ENCODE measurements at places on chromosomes 16 and 17.

DNA sequence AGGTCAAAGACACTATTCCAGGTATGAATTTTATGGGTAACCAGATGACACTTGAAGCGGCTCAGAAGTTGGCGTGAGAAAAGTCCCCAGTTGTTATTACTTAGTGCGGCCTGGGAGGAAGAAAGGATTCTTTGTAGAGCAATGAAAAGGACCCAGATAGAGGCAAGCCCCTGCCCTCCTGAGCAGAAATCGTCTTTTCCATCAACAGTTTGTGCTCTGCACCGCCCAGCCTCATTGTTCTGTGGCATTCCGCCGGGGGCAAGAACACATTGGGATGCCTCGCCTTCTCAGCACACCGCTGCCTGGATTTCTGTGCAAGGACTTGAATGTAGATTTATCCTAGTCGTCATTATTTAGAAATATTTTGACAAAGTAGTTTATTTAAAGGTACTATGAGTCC is 32.7 kb upstream of the CRHR1 start:
- DNase-seq: no peak

DNA sequence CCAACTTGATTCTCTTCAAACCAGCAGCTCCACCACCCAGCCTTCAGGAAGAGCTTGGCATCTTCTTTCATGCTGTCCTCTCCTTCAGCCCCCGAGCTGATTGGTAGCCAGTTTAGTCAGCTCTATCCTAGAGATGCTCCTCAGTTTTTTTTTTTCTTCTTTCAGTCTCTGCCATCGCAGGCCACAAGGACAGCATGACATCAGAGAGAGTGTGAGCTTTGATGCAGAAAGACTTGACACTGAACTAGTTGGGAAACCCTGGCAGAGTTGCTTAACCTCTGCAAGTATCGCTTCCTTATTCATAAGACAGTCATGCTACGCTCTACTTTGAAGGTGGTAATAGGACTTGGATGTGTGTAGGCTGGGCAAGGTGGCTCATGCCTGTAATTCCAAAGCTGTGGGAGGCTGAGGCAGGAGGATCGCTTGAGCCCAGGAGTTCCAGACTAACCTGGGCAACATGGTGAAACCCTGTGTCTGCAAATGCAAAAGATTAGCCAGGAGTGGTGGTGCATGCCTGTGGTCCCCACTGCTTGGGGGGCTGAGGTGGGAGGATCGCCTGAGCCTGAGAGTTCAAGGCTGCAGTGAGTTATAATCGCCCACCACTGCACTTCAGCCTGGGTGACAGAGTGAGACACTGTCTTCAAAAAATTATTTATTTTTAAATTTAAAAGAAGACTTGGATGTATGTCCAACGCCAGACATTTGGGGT is 2.6 kb downstream of the CD300LB start:
- no peak for DNase-seq

GRCh38 chr16:9706217-9706836 is 475.9 kb downstream of the GRIN2A start:
- DNase-seq: no peak

DNA sequence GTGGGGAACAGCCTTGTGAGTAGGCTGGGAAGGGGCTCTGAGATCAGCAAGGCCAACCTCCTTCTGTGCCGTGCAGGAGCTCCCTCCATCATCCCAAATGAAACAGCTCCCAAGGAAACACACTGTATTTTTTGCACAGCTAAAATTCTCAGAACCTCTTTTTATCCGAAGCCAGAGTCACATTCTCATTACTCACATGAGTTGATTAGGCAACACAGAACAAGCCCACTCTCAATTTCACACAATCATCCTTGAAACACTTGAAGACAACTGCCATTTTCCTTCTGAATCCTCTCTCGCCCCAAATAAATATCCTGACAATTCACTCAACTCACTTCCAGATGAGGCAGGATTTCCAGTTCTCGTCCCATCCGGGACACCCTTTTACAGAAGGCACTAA is 66.1 kb downstream of the MYO18A start:
- DNase-seq: no peak

DNA sequence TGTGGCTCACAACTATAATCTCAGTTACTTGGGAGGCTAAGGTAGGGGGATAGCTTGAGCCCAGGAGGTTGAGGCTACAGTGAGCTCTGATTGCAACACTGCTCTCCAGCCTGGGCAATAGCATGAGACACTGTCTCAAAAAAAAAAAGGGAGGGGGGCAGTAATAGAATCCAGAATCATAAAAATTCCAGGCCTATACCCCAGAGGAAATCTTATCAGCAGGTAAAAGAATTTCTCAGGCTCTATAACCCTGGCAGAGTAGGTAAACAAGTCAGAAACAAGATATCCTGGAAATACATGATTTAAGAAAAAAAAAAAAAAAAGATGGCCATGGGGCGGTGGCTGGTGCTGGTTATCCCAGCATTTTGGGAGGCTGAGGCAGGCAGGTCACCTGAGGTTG is 12.9 kb downstream of the SPAG9 start:
- DNase-seq: no peak

DNA sequence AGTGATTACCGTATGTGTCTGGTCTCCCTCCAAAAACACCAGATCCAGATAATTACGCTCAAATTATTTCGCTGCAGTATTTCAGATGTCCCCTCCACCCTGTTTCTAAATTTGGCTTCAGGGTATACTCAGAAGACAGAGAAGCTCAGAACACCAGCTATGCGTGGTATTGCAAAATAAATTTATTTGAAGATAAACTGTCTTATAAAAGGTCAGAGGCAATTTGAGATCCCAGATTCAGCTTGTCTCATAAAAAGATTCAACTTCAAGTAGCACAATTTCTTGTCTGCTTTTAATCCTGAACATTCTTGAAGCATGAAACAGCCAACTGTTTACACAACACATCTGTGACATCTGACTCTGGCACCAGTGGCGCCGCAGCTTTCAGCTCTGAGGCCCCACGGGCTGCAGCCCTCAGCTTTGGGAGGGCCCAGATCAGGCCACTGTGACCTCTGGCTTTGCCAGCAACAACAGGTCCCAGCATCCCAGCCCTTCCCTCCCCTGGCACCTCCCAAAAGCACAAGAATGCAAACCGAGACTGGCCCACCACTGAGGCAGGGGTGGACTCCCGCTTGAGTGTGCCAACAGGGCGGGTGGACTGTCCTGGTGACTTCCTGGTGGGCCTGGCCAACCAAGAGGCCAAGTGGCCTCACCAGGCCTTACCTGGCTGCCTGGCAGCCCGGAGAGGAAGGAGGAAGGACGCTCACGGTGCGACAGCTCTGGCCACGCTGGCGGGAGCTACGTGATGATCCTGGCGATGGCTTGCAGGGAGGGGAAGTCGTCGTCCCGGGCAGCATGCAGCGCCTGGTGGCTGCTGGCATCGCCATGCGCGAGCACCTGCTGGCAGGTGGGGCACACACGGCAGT is 8.0 kb downstream of the SYNGR3 start:
- DNase-seq: no peak

GRCh38 chr17:29714146-29714545 is 91.4 kb upstream of the CORO6 start:
- no peak for DNase-seq

DNA sequence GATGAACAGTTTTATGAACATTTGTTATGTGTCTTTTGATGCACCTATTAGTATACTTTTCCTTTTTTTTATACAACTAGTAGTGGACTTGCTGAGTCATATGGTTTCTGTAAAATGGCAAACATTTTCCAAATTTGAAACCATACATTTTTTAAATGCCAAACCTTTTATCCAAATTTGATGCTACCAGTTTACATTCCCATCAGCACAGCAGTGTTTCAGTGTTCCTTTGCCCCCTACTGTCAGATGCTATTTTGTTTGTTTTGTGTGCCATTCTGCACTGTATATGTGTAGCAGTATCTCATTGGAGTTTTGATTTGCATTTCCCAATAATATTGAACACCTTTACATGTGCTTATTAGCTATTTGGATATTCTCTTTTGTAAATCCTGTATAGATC is 219.4 kb downstream of the TANC2 start:
- no peak for DNase-seq

- no peak for DNase-seq
Measured at GRCh38 chr17:32931686-32932085, 3.7 kb downstream of the TMEM98 start.

GRCh38 chr17:79728169-79728907 is 2.4 kb upstream of the ENPP7 start:
- peak; percentile 50 for DNase-seq

DNA sequence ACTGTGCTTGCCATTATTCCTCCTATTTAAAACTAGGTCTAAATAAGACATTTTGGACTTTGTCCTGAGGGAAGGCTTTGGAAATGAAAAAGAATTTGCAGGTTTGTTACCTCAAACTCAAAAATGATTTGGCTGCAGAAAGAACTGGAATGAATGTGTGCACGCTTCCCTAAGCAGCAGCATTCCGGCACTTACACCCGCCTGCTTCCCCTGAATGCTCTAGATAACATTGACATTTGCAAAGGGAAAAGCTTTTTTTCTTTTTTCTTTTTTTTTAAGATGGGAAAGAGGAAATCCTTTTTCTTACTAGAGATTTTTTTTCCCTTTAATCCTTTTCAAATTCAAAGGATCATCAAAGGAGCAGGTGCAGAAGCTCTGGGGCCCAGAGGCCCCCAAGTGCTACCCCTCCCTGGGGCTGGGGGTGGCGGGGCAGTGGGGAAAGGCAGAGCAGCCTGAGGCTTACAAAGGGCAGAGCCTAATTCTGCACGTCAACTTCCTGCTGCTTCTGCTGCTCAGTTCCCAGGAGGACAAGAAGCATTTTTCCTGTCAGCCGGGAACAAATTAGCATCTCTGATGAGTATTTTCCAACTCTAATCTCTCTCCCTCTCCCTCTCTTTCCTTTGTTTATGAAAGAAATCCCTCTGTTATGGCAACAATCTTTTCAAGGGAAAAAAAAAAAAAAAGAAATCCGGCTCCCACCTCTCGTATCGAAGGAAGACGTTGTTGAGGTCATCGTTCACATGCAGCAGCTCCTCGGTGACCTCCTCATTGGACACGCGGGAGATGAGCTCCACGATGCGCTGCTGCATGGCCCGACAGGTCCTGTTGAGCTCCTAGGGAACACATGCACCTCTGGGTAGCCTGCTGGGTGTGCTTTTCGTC is 32.1 kb upstream of the SREBF1 start:
- no peak for DNase-seq

GRCh38 chr16:30000735-30001631 is 4.9 kb downstream of the INO80E start:
- no peak for DNase-seq

- DNase-seq: no peak
Measured at GRCh38 chr17:32292094-32292493, 26.5 kb downstream of the RHBDL3 start.

DNA sequence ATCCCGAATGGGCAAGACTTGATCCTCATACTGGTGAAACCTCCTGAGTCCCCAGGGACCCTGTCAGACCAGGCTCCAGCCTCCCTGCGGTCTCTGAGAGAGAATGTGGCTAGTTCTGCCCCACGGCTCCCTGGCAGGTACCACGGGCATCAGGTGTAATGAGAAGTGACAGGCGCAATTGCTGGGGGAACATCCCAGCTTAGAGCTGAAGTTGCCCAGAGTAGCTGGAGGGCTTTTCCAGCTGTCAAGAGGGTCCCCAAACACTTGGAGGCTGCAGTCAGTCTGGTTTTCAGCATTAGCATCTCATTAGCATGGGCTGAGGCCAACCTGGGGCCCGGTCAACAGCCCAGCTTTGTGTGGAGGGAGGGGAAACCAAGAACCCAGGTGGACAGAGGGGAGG is 100.0 kb upstream of the TMEM132E start:
- no peak for DNase-seq

DNA sequence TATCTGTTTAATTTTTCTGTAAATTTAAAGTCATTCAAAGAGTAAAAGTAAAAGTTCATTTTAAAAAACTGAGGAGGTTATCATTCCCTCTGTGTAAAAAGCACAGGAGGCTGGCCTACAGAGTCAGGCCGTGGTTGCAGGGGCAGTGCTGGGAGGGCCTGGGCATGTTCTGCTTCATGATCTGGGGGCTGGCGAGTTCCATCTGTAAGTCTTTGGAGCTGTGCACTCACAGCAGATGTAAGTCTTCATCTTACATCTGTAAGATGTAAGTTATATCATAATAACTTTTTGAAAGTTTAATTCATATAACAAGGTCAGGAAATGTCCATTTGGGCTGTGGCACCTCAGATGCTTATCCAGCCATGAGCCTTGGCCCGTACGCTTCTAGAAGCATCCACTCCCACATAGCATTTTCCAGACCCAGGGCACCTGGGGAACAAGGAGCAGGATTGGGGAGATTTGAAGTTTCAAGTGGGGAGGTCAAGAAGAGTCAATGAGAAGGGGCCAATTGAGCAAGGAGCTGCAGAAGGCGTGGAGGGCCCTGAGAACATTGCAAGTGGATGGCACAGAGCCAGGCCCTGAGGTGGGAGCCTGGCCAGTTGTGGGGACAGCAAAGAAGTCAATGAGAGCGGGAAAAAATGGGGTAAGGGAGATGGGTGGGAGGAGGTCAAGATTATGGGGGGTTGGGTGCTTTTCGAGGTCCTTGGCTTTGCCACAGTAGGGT is 54.1 kb downstream of the TNFRSF13B start:
- no peak for DNase-seq

DNA sequence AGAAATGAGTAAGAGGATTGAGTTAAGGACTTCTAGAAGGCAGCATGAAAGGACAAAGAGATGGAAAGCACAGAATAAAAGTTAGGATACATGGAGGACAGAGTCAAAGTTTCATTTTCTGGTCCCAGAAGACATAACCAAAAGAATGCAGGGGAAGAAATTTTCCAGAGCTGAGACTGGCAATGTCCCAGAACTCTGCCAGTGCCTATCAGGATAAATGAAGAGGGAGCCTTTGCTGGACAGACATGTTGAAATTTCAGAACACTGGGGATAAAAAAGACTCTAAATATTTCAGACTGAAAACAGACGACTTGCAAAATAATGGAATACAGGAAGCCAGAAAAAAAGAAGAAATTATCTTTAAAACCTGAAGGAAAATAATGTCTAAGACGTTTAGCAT is 55.7 kb downstream of the NT5M start:
- no peak for DNase-seq

DNA sequence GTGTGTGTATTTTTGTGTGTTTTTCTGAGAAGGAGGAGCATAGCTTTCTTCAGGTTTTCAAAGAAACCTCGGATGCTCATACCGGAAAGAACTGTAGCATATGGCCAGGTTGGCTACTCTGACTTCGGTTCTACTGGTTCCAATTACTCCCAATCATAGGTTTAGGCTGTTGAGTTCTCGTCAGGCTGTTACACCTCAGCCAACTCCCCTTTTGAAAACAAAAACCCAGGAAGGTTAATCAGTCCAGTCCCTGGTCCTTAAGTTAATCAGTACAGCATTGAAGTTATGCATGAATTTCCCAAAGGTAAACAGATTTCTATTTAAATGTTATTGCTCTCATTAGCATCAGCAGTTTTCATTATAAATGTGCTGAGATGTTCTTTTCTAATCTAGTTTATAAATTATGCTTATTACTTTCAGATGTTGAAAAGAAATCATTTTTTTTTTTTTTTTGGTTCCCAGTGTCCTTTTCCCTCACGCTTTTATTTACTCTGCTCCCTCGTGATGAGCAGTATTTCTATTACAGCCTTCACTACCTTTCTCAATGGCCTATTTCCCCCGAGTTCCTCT is 111.0 kb downstream of the NPIPB5 start:
- DNase-seq: no peak

GRCh38 chr17:77840513-77841165 is 117.9 kb upstream of the TNRC6C start:
- DNase-seq: no peak

Data from NCI-H1048 (cell line).